ENCODE measurements at places on chromosomes 7 and 10.

DNA sequence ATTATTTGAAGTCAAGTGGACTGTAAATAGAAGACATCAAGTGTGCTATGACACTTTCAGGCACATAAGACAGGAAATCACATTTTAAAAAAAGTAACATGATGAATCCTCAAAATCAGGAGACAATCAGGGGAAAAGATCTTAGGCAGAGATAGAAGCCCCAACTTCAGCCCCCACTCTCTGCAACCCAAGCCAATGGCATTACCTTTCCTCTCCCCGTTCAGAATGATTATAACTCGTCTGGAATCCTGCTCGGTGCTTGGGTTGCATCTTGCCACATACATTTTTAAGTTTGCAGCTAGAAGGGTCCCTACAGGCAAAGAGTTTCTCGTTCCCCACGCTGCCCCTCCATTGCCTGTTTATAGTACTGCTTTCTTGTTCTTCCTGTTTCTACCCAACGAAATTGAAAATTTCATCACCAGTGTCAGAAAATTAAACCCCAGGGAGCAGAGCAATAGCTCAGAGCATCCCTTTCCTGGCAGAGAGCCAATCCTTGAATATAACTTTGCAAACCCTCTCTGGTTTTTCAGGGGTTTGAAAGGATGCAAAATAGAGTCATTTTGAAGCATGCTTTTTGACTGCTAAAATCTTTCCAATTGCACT, 260.5 kb upstream of the AOAH start:
- no peak for DNase-seq

DNA sequence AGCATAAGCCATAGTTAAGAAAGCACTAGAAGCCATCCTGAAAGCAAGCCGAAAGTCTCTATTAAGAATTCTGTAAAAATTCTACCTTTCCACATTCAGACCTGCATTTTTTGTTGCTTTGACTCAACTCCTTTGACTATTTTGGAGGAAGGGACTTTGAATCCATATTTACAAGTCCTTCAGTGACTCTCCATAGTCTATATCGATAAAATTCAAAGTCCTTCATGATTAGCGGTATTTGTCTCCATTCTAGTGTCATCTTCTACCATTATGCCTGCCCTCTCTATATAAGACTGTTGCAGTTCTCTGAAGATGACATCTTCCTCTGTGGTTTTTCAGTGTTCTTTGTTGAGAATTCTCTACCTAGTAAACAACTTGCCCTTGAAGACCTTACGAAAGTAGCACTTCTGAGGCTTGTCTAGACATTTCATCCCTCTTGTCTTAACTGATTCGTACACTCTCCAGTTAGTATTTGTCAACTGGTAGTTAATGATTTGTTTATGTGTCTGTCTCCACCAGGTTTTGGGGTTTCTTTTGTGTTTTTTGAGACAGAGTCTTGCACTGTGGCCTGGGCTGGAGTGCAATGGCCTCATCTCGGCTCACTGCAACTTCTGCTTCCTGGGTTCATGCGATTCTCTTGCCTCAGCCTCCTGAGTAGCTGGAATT, 1.7 kb downstream of the CCSER2 start:
- DNase-seq, result no peak

GRCh38 chr7:55343860-55344606, 21.1 kb upstream of the LANCL2 start:
- no peak for DNase-seq

GRCh38 chr7:128036226-128036940, 5.1 kb upstream of the LRRC4 start:
- no peak for DNase-seq

GRCh38 chr7:37445790-37446189, 2.9 kb downstream of the ELMO1 start:
- DNase-seq, result no peak

- DNase-seq, result no peak
Observed at GRCh38 chr10:10010397-10010796, 1007.3 kb upstream of the CELF2 start.

- DNase-seq, result no peak
Observed at GRCh38 chr10:20740120-20740519, 157.0 kb downstream of the NEBL start.

GRCh38 chr7:47932016-47932415, 16.2 kb downstream of the PKD1L1 start:
- no peak for DNase-seq

- no peak for DNase-seq
Observed at GRCh38 chr10:91756286-91756685, 41.9 kb upstream of the TNKS2 start.

- DNase-seq, result no peak
Observed at GRCh38 chr10:3872712-3873329, 87.8 kb upstream of the KLF6 start.

DNA sequence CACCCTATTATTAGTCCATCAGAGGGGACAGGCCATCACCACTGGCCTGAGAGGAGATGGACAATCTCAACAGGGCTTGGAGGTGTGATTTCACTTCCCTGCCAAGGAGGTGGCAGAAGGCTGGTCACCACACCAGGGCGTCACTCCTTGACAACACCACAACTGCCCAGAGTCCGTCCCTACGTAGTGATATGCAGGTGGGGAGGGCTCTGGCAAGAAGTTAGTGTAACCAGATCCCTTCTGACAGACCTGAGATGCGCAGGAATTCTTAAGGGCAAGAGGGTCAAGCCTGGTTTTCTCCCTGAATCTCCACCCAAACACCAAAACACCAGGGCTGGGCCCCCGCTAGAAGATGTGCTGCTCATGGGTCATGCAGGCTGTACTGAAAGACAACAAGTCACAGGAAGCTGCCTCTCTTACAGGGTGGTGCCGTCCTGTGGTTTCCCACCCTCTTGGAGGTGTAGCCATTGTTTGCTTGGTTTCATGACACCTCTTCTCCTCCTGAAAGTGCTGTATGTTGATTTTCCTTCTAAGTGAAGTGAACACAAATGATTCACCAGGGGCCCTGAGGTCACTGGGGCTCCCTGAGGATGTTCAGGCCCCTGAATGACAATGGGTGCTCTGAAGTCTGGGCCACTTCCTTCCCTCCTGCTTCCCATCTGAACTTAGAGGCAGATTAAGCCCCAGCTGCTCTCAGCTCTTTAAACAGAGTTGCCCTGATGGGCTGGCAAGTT, 27.1 kb downstream of the ATXN7L1 start:
- DNase-seq, result no peak

GRCh38 chr7:93442478-93443224, 131.9 kb downstream of the CALCR start:
- DNase-seq, result no peak

GRCh38 chr10:131630772-131631258, 270.0 kb upstream of the PPP2R2D start:
- DNase-seq, result no peak

GRCh38 chr10:114634609-114634979, 23.5 kb downstream of the ABLIM1 start:
- DNase-seq, result no peak

- DNase-seq, result no peak
Observed at GRCh38 chr10:28558923-28559508, 26.1 kb downstream of the WAC start.

GRCh38 chr10:125157505-125157904, 2.9 kb downstream of the CTBP2 start:
- no peak for DNase-seq

- no peak for DNase-seq
Observed at GRCh38 chr10:44578271-44578670, 193.4 kb upstream of the CXCL12 start.

DNA sequence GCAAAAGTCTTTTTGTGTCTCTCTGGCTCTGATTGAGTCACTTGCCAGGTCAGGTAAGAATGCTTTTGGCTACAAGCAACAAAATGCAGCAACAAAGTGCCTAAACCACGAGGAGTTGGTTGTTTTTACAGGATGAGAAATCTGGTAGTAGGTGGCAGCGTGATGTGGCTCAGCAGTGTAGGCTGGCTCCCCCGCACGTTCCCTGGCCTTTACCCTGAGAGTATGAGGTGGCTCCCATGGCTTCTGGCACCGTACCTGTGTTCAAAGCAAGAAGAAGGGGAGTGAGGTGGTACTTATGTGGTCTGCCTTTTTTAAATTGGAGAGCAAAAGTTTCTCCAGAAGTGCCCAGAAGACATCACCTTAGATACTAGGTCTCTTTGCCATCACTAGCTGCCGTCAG, 11.7 kb downstream of the PRKRIP1 start:
- no peak for DNase-seq

DNA sequence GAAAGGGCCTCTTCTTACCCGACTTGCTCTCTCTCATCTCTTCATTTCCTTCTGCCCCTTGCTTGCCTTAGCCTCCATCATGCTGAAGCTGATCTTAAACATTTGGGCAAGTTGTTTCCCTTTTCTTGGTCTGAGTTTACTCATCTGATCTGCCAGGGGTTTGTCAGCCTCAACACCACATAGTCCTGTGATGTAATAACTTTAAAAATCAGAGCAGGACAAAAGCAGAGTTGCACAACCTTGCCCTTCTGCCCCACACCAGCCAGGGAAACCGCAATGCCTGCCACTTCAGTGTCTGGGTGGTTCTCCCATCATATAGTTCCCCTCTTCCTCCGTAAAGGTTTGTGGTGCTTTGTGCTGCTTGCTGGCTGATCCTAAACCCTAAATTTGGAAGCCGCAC, 9.9 kb upstream of the LIPM start:
- no peak for DNase-seq

DNA sequence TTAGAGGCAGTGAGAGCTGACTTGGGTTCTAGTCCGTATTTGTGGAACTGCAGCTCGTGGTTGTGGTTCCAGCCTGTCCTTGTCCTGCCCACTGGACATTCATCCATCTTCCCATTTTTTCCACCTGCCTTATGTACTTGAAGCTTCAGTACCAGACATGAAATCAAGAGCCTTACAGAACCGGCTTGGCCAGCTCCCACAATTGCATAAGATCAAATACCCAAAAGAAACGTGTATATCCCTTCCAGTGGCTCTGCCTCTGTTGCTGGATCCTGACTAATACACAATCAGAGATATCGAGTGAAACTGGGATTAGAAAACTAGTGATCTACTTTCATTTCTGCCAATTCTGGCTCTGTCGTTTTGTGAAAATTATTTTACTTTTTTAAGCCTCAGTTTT, 23.8 kb upstream of the LIPA start:
- no peak for DNase-seq

DNA sequence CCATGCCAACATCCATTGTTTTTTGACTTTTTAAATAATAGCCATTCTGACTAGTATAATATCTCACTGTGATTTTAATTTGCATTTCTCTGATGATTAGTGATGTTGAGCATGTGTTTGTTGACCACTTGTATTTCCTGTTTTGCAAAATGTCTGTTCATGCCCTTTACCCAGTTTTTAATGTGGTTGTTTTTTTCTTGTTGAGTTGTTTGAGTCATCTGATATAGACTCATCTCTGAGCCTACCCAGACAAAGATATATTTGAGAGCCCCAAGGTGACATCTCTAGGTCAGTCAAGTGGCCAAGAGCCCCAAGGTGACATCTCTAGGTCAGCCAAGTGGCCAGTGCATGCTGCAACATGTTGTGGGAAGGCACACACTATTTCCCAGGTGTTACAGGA, 224.7 kb downstream of the HECW1 start:
- DNase-seq, result no peak

DNA sequence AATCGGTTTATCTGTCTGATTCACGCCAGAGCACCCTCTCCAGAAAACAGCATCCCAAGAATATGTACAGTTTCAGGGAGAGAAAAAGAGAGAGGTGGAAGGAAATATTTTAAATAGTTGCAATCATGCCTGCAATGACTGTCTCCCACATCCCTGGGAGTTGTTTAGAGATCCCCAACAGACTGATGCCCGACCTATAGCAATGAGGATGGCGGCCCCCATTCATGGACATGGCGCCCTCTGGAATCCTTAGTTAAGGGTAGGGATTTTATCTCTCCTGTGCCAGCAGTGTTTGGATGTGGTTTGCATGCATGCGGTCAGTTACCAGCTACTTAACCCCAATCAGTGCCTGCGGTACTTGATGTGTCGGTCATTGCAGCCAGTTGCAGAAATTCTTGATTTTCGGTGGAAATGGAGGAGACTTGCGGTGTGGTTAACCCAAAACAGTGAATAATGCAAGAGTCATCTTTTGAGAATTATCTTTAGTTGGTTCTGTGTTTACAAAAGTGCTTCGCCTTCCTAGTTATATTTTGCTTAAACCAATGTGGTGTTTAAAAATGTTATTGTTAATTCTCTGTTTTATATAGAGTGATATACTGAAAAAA, 186.0 kb upstream of the TCF7L2 start:
- no peak for DNase-seq

DNA sequence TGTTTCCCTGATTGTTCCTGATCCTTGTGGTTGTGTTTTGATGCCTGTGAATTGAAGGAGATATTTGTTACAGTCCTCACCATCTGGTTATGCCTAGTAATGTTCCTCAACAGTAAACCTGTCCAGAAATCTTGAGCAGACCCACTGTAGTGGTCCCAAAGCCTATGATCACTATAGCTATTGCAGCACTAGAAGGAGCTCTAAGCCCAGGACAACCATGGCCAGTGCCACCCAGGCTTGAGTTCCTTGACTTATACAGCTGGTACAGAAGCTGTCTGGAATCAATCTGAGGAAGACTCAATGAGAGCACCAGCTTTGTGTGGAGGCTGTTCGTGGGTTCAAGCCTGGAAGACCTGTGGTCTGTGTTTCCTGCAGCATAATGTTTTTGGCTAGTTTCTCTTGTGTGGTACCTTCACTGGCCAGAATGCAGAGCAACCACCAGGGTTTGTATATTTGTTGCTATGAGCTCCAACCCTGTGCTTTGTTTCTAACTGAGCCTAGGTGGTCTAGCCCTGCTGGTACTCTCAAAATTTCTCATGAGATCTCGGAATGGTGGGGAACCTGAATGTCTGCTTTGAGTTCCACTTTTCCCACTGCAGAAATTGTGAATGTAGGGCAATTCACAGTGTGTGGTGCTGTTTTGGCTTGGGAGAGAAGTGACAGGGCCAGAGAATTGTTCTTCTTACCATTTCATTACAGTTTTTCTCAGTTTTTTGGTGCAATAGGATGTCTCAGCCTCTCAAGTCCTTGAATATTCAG, 355.2 kb downstream of the SUGCT start:
- DNase-seq, result no peak

GRCh38 chr7:155809332-155809946, 2.8 kb downstream of the SHH start:
- no peak for DNase-seq

- no peak for DNase-seq
Observed at GRCh38 chr10:78207216-78207615, 173.6 kb downstream of the RPS24 start.

- DNase-seq, result no peak
Observed at GRCh38 chr10:110387983-110388686, 83.4 kb upstream of the SMNDC1 start.

DNA sequence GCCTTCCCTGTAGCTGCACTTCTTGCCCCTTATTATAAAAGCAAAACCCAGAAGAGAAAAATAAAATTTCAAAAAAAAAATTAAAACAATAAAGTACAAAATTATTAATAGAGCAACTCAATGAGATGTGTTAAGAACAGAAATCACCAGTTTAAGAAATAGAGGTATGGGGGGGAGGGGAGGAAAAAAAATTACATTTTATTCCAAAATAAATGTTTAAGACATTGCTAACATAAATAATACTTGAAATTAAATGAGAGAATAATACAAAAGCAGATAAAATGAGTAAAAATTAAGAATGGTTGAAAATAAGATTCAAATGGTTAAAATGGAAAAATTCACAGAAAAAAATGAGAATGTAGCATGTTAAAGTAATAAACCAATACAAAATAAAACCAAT, 3.1 kb downstream of the IFIT2 start:
- DNase-seq, result no peak

- DNase-seq, result no peak
Observed at GRCh38 chr10:17905491-17905890, 46.2 kb upstream of the SLC39A12 start.

- no peak for DNase-seq
Observed at GRCh38 chr7:33744293-33745075, 160.9 kb upstream of the BMPER start.

- peak; percentile 56 for DNase-seq
Observed at GRCh38 chr7:100130608-100131453, 4.1 kb downstream of the MBLAC1 start.

- no peak for DNase-seq
Observed at GRCh38 chr7:120654241-120654640, 203.7 kb downstream of the TSPAN12 start.

Measured in stimulated activated CD4-positive, alpha-beta T cell treated with anti-CD3 and anti-CD28 coated beads, Interleukin-1b, Interleukin-23, amount 100 ng/mL, for 1 hour (primary cell).